Activated naive CD8-positive, alpha-beta T cell treated with anti-CD3 and anti-CD28 coated beads, Interleukin-2, amount 10 ng/mL, durations not matched to agents 7 days and 5 days (primary cell): ENCODE measurements at places on chromosomes 5 and 9. TPM values are rescaled to one million over a fixed set of nuclear protein-coding genes. Genes with fewer than 3 reads are reported as not detected.

- DNase-seq: no peak
Observed at GRCh38 chr9:95082401-95083084, 235.0 kb downstream of the FANCC start.

GRCh38 chr5:61966296-61966955 is 339.6 kb upstream of the KIF2A start:
- no peak for DNase-seq

DNA sequence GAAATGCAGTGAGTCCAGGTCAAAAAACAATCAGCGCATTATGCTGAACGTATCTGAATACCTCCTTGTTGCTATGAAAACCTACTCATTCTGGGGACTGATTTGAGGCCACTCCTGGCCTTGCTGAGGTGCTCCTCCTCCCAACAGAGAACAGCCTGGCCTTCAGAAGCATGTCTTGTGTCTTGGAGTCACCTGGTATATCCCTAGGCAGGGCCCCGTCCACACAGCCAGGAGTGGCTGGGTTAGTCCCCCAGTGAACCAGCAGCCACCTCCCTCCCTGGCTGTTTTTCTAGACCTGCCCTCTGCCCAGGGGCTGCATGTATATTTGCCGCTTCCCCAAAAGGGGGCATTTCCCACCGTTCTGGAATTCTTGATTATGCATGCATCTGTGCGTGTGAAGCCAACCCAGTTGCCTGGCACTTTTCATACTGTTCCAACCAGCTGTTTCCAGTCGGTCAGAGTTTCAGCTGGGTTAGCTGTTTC is 99.2 kb upstream of the SPATA31C2 start:
- no peak for DNase-seq

- DNase-seq: no peak
Observed at GRCh38 chr5:21918451-21918850, 934.7 kb downstream of the CDH12 start.

- no peak for DNase-seq
Observed at GRCh38 chr9:131262327-131263032, 13.8 kb downstream of the FAM78A start.

- no peak for DNase-seq
Observed at GRCh38 chr9:114887963-114888362, 42.4 kb downstream of the TNFSF8 start.

DNA sequence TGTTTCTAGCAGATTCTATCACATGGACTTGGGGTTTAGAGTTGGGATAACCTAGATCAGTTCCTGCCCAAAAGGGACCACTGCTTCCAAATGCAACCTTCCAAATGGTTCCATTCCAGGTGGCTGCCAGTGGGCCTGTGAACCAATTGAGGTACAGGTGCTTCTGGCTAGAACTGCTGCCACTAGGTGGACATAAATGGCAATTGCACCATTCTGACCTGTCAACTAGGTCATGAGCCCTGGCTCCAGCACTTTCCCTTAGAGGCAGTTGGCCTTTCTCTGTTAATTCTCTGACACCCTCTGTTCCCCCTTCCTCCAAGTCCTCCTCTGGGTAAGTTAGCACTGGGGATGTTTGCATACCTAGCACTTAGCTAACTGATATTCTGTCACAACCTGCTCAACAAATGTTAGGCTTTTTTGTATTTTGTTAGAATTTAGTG is 16.6 kb upstream of the HEMGN start:
- no peak for DNase-seq

- no peak for DNase-seq
Observed at GRCh38 chr5:102902647-102903046, 147.5 kb downstream of the PAM start.

DNA sequence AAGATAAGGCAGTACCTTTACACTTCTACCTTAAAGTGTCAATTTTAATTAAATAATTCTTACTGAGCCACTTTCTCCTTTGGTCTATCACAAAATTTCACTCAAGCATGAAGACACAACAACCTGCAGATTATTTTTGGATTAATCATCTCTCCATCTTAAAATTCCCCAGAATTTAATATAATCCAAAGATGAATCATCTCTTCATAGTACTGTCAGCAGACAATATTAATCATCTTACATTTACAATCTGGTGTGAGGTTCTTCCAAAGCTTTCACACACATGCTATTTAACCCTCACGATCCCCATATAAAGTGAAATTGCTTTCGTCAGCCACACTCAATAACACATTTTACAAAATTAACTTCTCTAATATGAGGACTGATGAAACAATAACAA is 43.0 kb downstream of the LHFPL2 start:
- no peak for DNase-seq

- DNase-seq: no peak
Observed at GRCh38 chr5:132961887-132962286, 1.5 kb downstream of the AFF4 start.

DNA sequence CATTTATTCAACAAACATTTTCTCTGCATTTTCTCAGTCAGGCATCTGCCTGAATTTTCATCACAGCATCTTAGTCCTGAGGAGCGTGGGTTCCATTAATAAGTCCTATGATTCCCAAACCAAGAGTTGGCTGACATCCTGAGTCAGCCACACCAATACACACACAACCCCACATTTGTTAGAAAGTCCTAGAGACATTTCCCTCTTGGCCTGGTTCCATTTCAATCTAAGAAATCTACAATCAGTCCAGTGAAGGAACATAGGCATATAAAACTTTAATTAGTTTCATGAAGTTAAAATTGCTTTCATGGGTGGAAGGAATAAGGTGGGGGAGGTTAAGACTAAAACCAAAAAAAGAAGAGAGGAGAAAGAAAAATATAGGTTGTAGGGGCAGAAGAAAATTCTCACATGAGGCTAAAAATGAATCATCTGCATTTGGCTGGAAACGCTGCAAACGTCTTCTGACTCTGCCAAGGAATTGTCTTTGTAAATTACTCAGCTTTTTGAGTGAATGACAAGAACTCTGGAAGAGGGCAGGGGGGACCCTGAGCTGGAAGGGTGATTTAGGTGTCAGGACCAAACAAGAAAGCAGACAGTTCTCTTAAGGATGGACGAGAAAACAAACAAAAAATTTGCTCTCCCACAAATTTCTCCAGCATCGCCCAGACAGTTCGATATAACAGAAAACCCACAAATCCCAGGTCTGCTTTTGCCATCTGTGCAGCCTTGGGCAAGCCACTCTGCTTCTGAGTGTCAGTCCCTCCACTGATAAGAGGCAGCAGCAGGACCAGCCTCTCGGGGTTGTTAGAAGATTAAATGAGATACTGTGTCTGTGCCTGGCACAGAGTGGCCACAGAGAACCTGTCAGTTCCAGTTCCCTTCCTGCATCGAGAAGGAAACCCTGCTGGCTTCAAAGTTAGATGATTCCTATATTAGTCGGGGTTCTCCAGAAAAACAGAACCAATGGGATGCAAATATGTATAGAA is 289.7 kb downstream of the CDK5RAP2 start:
- DNase-seq: no peak

DNA sequence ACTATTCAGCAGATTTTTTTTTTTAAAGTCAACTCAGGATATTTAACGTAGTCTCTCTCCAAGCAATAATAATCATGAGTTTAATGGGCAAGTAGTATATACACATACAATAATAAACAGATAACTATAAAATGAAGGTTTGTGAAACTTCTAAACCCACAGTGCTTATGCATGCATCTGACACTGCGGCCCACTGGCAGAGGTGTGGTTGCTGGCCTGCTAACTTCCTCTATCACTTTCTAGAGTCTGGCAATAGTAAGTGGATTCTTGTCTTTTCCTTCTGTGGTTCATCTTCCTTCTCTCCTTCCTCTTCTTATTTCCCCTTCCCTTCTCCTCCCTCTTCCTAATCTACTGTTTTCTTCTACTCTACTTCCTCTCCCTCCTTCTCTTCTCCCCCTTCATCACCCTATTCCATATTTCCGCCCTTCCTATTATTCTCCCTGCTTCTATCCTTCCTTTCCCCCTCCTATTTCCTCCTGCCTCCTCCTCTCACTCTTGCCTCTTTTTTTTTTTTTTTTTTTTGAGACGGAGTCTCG is 18.6 kb upstream of the AGXT2 start:
- DNase-seq: no peak

DNA sequence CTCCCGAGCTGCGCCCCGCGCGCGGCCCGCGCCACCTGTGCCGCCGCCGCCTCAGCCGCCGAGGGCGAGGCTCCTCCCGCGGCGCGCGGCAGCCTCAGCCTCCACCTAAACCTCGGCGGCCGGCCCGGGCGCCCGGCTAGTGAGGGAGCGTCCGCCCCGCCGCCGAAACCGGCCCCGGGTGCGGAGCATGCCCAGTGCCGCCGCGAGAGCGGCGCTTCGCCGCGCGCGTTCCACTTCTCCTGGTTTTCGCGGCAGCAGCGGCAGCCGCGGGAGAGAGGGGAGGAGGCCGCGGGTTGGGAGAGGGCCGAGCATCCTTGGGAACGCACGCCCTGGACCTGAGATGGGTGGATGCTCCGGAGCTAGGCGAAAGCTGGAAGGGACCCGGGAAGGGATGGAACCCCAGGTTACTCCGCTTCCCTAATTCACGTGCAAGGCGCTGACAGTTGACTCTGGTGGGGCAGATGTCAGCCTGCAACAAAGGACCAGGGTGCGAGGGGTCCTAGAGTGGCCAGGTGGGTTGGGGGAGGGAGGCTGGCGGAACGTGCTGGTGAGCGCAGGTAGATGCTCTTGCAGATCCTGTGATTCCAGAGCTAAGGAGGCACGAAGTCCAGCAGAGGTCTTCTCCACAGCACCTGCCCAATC is at the start of gene CTNND2:
Gene CTNND2 (minus strand): TSS at position 182 of the 642 bp plus-strand sequence. CDS start 593 bp downstream, outside the sequence.
- peak; percentile 21 for DNase-seq

- DNase-seq: no peak
Observed at GRCh38 chr5:164153469-164154172, 648.2 kb downstream of the MAT2B start.

DNA sequence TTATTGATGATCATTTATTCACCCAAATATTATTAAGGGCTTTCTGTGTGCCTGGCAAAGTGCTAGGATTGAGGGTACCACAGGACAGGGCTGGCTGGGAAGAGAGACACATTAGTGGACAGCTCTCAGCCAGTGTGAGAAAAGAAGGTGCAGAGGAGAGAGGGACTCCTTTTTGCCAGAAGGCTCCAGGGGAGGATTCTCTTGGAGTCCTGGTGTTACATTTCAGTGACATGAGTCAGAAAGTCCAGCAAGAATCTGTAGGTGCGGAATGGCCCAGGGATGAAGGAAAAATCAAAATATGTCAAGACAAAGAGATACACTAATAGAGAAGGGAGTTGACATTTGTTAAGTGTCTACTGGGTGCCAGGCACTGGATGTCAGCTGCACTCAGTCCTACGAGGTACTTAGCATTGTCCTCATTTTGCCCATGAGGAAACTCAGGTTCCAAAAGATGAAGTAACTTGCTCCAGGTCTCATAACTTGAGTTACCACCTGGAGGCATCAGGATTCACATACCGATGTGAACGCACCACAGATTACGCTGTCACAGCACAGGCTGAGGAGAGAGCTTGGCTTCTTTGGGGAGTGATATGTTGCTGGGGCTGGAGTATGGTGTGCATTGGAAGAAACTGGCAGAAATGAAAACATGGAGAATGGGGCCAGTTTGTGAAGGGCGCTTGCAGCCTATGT is 60.5 kb downstream of the RASGRF2 start:
- no peak for DNase-seq

GRCh38 chr5:141811287-141812155 is 66.7 kb downstream of the PCDH1 start:
- peak; percentile 47 for DNase-seq

DNA sequence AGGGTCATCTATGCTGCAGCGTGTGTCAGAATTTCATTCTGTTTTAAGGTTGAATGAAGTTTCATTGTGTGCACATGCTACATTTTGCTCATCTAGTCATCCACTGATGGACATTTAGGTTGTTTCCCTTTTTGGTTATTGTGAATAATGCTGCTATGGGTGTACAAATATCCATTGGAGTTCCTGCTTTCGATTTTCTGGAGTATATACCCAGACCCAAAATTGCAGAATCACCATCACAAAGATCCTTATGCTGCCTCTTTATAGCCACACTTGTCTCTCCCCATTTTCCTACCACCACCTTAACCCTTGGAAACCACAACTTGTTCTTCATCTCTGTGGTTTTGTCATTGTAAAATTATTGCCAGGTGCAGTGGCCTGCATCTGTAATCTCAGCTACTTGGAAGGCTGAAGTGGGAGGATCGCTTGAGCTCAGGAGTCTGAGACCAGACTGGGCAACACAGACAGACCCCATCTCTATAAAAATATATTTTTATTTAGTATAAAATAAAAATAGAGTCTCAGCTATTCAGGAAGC is 166.2 kb downstream of the HSD17B3 start:
- no peak for DNase-seq

DNA sequence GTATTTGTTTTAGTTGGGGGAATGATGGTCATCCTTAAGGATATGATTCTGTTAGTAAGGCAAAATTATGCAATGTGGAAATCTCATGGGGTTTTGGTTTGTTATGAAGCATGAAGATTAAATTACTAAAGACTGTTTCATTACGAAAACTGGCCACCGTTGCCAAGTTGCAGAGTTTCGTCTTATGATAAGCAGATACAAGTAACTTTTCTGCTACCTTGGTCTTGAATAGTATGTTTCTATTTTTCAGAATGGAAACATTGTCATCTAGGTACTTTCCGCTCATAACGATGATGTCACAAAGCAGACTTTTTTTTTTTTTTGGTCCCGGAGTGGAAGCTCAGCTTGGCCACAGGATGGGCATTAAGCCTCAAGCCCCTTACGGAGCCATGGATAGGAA is 4.2 kb downstream of the CCNI2 start:
- no peak for DNase-seq

DNA sequence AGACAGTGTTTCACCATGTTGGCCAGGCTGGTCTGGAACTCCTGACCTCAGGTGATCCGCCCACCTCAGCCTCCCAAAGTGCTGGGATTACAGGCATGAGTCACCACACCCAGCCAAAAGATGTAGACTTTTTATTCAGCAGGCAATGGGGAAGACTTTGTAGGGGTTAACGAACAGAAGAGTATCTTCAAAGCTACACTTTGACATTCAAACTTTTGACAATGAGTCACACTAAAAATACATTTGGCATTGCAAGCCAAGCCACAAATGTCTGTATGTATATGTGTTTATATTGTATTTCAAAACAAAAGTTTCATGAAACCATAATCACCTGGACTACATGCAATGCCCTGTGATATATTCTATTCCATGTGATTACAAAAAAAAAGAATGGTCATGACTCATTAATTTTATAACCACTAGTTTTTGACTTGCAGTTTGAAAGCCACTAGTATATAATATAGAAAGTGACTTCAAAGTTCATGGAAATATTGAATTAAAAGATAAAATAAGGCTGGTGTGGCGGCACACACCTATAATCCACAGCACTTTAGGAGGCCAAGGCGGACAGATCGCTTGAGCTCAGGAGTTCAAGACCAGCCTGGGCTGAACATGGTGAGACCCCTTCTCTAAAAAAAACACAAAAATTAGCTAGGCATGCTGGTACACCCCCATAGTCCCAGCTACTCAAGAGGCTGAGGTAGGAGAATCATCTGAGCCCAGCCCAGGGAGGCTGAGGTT is 8.3 kb downstream of the DIMT1 start:
- DNase-seq: no peak

Gene MRPS27
- 39.0 TPM for total RNA-seq

Gene PPIC
- not detected for total RNA-seq

Gene KIF12
- total RNA-seq: not detected

Gene DEPDC1B
- total RNA-seq: 27.1 TPM

Gene TRIO
- 7.9 TPM for total RNA-seq

Gene SELENOP
- total RNA-seq: 1.1 TPM

Gene PFDN1
- 48.3 TPM for total RNA-seq

Gene PITX1
- not detected for total RNA-seq

Gene MGAT4B
- total RNA-seq: 118 TPM

Gene LCN1
- not detected for total RNA-seq
